ENCODE measurements at places on chromosomes 3 and 15. TPM values are rescaled to one million over a fixed set of nuclear protein-coding genes. Genes with fewer than 3 reads are reported as not detected.

The DGKG gene
- polyA plus RNA-seq = 15.3 TPM

The CHRNB4 gene
- polyA plus RNA-seq = 0.69 TPM

The KNG1 gene
- polyA plus RNA-seq = 0.04 TPM

The USP13 gene
- 8.7 TPM for polyA plus RNA-seq

GRCh38 chr15:87033056-87033455 lies 953.4 kb downstream of the AGBL1 start:
- no peak for DNase-seq

- no peak for DNase-seq
Measured at GRCh38 chr3:31840252-31840651, 140.8 kb downstream of the OSBPL10 start.

DNA sequence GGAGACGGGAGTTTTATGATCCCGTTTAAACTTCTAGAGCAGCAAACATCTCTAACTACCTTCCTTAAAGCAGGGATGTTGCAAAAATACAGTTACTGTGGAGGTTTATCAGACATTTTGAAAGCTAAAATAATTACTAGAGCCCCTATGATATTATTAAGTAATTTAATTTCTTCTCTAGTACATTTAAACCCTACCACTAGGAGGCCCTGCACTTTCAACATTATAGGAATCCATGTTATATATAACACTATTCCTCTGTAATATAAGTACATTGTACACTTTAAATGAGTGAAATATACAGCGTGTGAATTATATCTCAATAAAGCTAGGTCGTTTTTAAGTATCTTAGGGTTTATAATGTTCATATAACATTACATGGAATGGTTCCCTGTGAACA lies 11.5 kb downstream of the SETMAR start:
- no peak for DNase-seq

Data from A549 (cell line).